Mammary epithelial cell (primary cell): ENCODE measurements at places on chromosomes 2 and 18. TPM values are rescaled to one million over a fixed set of nuclear protein-coding genes. Genes with fewer than 3 reads are reported as not detected.

LBX2 gene
- not detected for total RNA-seq

NEURL3 gene
- not detected in 2 replicates for total RNA-seq

COL5A2 gene
- total RNA-seq: 7.8 and 9.6 TPM in 2 replicates

COPS9 gene
- total RNA-seq: 40.2 TPM

ACOXL gene
- total RNA-seq: not detected

MALL gene
- total RNA-seq: 11.5 and 24.7 TPM in 2 replicates

CNDP1 gene
- not detected in 2 replicates for total RNA-seq

GRCh38 chr2:39913648-39914461, 134.8 kb upstream of the THUMPD2 start:
- peak; percentile 58 for DNase-seq

GRCh38 chr2:130759906-130760753, 4.8 kb downstream of the AMER3 start:
- peak; percentile 12 for DNase-seq

DNA sequence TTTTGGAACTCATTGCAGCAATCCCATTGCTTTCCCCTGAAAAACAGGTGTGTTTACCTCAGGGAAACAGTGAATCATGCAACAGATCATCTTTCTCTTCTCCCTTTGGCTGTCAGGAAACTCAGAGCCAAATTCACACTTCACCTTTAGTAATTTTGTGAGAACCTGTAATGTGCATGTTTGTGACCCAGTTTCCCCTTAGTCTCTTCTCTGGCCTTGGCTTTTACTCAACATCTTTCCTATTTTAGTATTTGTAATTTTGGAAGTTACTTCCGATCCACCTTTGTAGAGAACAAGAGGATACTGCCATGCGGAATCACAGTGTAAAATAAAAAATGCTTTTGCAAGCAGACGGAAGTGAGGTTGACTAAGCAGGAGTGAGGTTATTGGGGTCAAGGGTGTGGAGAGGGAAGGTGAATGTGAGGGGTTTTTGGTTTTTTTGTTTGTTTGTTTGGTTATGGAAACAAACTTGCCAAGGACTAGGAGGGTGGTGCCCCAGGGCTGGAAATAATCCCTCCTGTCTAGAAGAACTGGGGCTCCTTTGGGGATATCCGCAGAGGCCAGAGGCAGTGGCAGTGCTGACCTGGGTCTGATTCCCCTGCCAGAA, 14.0 kb downstream of the ASPRV1 start:
- peak; percentile 25 for DNase-seq

GRCh38 chr18:76710646-76711520, 111.5 kb upstream of the ZNF236 start:
- DNase-seq: no peak

DNA sequence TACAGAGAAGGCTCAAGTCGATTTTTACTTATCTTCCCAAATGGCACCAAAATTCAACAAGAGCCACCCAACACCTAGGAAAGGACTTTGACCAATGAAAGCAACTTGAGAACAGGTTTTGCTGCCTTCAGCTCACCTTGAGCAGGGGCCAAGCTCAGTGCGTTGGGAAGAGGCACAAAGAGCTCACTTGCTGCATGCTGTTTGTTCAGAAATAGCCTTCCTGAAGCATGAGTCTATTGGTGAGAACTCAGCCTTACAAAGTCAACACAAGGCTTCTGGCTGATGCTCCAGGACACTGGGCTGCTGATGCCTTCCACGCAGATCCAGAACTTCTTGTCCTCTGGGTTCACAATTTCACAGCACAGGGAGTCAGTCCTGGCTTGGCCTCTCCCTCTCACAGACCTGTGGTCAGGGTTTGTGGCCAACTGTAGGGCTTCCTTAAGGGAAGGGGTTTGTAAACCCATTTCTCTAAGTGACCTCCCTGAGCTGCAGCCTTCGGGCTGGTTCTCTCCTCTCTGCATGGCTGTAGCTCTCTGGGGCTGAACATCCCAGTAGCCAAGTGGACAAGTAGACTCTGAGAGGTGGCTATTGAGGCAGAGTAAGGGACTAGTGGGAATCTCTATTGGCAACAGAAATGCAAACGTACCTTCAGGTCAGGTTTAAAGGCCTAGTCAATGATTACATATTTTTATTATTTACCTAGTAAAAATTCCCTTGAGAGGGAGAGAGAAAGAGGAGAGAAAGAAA, 124.7 kb upstream of the GATA6 start:
- no peak for DNase-seq

DNA sequence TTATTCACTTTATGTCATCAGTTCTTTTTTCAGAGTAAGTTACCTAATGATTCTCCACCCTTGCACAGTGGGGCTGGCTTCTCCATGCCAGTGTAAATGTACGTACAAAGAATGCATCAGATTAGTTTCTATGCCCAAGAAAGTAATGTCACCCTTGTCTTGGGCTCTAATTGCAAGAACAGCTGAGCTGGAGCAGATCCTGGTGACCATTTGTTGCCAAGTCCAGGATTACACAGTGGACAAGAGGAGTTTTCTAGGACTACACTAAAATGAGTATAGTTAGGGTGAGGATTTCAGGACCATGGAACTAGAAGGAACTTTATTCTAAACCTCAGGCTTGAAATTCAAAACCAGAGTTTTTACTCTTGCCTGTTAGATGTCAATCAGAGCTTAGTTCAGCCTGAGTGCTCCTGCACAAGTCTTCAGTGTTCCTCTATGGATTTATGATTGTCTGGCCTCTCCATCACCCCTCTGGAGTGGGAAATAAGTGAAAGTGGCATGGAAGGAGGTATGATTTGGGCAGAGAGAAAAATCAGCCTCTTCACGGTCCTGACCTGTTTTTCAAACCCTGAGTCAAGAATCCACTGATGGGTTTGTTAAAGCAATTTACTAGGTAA, 29.8 kb downstream of the PCBP1 start:
- no peak for DNase-seq

- no peak for DNase-seq
Observed at GRCh38 chr2:174053355-174054151, 88.4 kb upstream of the SP3 start.

- DNase-seq: no peak
Observed at GRCh38 chr2:134668821-134669220, 50.0 kb downstream of the TMEM163 start.

DNA sequence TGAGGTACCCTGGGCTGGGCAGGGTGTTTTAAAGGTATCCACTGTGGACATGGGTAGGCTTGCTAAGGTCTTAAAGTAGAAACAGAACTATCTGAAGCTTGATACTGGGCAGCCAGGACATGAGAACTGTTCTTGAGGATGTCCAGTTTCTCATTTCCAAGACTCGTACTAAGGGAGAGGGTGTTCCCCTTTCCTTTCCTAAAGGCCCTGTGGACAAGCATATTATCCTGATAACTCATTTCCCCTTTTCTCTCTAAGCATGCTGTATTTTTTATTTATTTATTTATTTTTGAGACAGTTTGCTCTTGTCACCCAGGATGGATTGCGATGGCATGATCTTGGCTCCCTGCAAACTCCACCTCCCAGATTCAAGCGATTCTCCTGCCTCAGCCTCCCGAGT, 273.6 kb downstream of the PRKCE start:
- no peak for DNase-seq
